ENCODE measurements at places on chromosomes 3 and 15.
A peak's percentile ranks its signal among the peaks of the same experiment; 100 is the strongest.

- no peak for DNase-seq
Measured at GRCh38 chr3:78919021-78919755, 848.6 kb downstream of the ROBO1 start.

GRCh38 chr3:121871430-121871829 lies 22.8 kb upstream of the SLC15A2 start:
- no peak for DNase-seq

- no peak for DNase-seq
Measured at GRCh38 chr3:14672588-14672987, 2.4 kb upstream of the C3orf20 start.

GRCh38 chr3:60383345-60383744 lies 867.9 kb downstream of the FHIT start:
- DNase-seq: no peak

DNA sequence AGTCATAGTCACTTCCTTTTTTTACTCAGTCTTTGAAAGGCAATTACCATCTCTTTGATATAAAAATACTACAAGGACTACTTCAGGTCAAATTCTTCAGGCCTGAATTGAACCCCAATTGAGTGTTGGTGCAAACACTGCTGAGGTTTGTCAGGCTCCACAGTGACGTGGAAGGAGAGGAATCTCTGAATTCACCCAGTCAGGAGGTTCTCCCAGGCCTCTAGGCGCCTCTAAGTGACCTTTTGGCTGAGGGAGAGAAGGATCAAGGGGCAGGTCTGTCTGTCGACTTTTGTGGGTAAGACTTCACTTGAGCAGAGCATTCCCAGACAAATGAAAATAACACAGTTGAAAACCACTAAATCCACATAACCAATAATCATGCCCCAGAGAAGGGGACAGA lies 227.6 kb upstream of the CHRNA7 start:
- no peak for DNase-seq

DNA sequence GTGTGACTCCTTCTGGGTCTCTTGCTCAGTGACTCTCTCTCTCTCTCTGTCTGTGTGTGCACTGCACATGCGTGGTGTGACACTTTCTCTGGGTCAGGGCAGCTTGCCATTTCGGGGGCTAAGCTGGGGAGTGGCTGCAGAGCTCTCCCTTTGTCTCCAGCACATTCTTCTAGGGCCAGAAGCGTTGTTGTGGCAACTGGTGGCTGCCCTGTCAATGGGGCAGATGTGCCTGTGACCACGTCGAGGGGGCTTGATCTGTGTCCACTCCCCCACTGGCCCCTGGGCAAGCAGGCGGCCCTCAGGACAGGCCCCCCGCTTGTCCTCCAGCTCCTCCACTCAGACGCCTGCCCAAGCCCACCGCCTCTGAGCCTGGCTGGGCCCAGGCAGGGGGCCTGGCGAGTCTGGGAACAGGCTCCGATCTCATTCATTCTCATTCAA lies 67.8 kb downstream of the WNT7A start:
- DNase-seq: no peak

DNA sequence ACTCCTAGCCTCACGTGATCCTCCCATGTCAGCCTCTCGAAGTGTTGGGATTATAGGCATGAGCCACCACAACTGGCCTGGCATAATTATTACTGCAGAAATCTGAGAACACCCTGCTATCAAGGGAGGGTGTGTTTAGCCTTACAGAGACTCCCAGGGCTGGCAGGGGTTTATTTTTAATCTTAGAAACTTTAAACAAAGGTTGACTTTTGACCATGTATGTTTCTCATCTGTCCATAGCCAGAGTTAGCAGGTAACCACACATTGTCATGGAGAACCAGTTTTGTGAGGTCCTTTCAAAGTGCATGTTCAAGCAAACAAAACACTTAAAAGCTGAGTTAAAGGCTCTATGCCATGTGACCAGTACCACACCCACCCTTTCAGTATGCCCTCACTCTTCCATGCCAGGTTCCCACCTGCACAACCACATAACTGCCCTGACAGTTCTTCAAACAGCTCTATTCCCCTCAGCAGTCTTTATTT lies 11.1 kb downstream of the SIAH2 start:
- no peak for DNase-seq

DNA sequence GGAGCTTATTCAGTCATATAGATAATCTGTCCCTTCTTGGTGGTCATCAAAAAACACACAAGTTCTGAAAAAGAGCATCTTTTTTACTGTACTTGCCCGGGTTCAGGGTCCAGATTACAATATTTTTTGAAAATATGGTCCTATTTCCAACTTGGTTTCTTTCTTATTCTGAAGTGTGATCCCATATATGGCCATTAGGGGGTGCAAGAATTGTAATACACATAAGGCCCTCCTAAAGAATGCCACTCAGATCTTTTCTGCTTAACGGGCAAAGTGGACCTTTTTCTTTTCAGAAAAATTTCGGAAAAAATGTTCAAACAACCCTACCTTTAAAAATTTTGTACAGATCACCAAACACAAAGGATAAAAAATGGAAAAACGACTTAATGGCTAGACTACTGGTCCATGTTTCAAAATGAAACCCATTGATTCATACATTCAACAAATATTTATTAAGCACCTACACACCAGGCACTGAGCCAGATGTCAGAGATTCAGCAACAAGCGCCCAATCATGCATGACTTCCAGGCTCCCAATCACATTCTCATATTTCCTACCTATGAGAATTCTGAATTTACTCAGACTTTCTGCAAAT lies 102.0 kb upstream of the MYRIP start:
- DNase-seq: peak; percentile 3

DNA sequence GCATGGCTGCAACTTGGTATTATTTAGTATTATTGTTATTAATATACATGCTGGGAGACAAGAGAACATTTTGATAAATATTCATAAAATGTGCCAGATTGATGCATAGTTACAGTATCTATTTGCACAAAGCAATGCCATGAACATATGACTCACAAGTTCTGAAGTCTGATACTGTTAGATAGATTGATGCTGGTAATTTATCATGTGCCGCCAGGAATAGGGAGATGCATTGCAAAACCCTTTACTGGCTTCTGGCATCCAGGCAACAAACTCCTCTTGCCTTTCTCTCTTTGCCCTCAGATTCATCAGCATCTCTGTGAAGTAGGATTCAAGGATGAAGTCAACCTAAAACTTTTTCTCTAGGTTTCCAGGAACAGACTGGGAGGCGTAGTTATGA lies 41.0 kb upstream of the SLC25A26 start:
- DNase-seq: no peak

DNA sequence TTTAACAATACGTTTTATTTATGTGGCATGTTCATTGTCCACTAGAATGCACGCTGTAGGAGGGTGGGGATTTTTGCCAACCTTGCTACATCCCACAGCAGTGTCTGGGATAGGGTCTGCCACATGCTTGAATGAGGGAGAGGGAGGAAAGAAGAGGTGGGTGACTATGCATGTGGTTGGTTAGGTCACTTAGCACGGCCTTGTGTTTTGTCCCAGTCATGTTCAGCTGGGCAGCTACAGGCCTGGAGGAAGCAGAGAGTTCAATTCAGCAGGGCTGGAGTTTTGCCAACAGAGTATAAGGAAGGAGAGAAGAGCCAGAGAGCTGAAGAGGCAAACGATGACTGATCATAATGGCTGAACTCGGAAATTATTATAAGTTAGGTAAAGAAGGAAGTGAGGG lies 268.4 kb upstream of the NSMCE3 start:
- DNase-seq: peak; percentile 45

- no peak for DNase-seq
Measured at GRCh38 chr3:172341482-172342059, 106.7 kb downstream of the GHSR start.

GRCh38 chr15:85379403-85380131 lies 836 bp upstream of the AKAP13 start:
- DNase-seq: no peak

DNA sequence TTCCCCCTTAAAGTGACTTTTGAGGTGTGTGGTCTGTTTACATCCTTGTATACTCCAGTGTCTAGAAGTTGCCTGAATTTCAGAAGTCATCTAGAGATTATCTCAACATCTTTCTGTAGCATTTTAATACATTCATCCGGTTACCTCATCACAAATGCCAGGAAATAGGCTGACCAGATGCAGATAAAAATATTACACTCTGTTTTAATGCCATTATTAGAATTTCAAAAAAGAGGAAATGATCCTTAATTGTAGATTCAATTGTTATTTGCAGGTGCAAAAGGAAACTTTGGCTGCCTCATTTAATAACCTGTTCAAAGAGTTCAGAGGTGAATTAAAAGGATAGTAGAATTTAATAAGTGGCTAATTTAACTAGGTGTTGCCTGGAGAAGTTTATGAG lies 290.9 kb downstream of the C3orf38 start:
- DNase-seq: no peak

GRCh38 chr3:13504161-13504831 lies 24.2 kb downstream of the HDAC11 start:
- no peak for DNase-seq

DNA sequence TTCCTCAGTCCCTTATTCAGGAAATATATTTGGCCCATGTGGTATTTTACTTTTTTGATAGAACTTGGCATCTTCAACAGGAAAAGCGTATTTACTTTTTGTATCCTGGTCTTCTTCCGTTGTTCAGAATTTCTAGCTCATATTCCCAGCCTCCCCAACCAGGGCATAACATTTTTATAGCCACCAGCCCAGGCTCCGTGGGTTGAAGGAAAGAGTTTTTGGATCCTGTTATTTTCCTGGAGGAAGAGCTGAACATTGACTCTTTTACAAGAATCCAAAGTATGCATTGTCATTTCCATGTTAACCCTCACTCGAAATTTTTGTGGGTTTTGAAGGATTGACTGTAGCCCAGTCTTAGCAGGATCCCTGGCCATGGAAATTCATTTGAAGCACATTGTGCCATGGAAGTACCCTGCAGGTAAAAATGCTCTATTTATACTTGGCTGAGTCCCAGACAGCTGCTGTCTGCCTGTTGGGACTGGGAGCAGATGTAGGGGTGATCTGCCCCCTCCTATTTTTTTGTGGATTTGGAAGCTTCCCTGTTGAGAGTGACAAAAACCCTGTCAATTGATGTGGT lies 98.8 kb downstream of the AKAP13 start:
- DNase-seq: no peak

- DNase-seq: no peak
Measured at GRCh38 chr3:177498037-177498857, 301.0 kb upstream of the TBL1XR1 start.

DNA sequence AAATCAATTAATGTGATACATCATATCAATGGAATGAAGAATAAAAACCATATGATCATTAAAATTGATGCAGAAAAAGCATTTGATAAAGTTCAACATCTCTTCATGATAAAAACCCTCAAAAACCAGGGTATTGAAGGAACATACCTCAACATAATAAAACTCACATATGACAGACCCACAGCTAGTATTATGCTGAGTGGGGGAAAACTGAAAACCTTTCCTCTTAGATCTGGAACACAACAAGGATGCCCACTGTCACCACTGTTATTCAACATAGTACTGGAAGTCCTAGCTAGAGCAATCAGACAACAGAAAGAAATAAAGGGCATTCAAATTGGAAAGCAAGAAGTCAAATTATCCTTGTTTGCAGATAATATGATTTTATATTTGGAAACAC lies 30.5 kb downstream of the CCK start:
- DNase-seq: no peak

DNA sequence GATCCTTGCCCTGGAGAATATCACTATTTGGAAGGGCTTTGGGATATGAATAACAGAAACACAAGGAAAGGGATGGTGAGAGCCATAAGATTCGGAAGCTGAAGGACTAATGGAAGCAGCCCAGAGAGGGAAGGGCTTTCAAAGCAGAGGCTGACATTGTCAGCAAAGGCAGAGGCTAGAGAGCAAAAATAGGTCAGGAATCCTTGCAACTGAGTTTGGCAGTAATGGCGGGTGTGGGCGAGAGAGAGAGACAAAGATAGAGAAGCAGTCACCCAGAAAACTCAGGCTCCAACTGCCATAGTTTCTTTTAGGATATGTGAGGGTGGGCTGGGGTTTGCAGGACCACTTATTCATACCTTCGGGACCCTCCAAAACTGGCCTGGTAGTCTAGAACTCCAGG lies 248.6 kb downstream of the OPA1 start:
- no peak for DNase-seq

GRCh38 chr15:35725353-35725752 lies 179.4 kb upstream of the DPH6 start:
- no peak for DNase-seq

DNA sequence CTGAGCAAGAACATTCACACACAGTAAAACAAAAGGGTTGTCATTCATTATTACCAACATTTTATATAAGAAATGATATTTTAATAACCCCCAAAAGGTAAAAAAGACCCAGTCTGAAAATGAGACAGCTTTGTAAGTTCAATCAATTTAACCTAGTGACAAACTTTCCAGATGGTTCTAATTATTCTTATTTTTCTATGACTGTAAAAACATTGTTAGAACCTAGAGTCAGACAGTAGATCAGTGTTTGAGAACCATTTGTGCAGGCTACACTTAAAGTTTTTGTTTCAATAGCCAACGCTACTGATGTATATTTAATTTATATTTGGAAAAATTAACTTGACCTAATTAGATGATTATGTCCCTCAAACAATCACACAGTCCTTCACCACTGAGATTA lies 708.4 kb upstream of the CBLB start:
- DNase-seq: no peak

DNA sequence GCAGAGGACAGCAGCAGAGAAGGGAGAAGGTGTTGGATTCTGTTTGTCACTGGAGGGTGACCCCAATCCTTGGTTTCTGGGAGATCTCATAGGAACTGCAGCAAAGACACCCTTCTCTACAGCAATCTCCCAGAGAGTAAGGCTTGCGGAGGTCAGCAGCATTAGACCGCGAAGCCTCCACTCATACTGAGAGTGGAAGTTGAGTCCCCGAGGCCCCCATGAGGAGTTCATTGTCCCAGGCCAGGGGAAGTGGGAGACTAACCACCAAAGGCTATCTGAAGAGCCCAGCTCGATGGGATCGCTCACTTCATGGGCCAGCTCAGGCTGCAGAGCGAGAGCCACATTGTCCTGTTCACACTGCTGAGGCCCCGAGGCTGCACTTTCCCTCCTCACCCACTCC lies 44.6 kb downstream of the GLDN start:
- no peak for DNase-seq

DNA sequence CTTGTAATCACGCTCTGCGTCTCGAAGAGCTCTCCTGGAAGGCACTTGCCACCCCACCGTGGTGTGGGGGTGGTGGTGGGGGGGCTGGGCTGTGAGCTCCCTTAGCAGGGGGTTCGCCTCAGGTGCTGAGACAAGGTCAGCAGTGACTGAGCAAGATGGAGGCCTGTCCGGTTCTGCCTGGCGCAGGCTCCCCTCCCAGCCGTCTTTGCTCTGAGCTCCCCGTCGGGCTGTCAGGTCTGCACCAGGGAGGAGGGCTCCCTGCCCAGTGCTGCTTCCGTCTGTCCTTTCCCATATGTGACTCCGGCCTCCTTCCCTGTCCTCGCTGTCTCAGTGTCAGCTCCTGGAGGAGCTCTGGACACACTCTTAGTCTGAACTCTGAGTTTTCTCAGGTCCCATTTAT lies 80.0 kb downstream of the PLXNA1 start:
- no peak for DNase-seq

DNA sequence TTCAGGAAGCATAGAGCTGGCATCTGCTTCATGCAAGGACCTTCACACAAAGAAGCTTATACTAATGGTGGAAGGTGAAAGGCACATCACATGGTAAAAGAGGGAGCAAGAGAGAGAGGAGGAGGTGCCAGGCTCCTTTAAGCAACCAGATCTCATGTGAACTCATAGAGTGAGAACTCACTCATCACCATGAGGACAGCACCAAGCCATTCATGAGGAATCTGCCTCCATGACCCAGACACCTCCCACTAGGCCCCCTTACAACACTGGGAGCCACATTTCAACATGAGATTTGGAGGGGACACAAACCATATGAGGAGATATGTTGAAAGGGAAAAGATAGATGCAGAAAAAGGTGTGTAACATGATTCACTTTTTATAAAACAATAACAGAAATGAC lies 48.4 kb upstream of the TLE3 start:
- no peak for DNase-seq
